DMS79 treated with DMSO at 0.1 percent for 48 hours (cell line): ENCODE measurements at places on chromosomes 13 and 19.

- DNase-seq: no peak
These were observed 1.8 kb downstream of the TMEM91 start for GRCh38 chr19:41377977-41378709.

- no peak for DNase-seq
These were observed 182.0 kb downstream of the DNAJC15 start for GRCh38 chr13:43205416-43205815.

DNA sequence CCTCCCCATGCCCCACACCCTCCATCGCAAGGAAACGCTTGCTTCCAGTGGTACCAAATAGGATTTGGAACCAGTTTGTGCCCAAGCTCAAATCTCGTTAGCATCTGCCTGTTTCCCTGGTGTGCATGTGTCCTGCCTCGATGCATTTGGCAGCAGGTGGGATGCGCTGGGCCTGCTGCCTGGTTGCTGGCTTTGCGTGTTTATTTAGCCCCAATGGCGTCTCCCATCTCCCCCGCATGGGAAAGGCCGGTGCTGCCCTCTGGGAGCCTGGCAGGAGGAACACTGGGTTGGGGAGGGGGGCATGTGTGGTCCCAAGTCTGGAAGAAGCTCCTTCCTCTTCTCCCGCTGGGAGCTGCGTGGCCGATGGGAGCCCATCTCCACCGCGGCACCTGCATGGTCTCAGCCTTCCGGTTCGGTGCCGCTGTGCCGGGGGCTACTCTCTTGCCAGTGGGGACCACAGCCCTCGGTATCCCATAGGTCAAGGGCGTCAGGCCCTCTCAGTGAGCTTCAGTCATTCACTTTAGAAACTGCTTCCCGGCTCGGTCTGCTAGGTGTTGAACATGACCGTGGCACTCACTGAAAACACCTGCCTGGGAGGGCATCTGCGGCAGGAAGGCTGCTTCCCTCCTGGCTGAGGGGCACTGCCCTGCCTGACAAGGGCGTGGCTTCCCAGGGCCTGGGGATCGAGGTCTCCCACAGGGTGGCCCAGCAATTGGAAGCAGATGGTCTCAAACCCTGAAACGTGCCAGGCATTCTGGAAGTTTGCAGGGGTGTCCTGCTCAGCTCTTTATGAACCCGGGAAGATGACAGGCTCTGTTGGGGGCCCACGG is 11.8 kb upstream of the F7 start:
- DNase-seq: no peak

DNA sequence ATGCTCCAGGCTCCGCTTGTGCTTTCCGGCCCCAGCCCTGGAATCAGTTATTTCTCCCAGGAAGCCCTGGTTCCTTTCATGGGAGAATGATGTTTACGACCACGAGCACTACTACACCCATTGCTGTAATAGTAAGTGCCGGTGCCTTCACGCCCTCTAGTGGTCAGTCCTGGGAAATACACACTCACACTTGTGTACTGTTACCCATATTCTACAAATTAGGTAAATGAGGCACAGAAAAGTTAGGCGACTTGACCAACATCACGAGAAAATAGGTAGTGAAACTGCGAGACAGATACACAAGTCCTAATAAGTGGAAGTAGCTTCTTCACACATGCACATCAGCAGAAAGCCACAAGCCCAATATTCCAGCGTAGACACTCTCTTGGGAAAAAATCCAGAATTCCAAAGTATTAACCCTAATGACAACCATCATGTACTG is 21.7 kb downstream of the CEACAM21 start:
- peak; percentile 68 for DNase-seq
